ENCODE measurements at places on chromosomes 16 and 17.

DNA sequence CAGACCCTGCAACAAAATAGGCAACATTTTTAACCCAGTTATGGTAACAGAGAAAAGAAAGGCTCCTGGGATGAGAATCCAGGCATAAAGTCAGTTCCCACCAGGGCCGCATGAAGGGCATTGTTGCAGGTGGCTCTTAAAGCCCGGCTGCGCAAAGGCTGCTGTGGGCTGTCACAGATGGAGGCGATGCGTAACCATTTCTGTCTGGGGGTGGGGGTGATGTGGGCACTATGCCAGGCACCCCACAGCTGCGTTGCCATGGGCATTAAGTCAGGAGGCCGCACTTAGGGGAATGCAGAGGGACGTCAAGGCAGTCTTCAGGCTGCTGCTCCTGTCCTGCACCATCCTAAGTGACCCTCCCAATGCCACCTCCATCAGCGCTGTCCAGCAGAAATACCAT is 228.4 kb downstream of the CPPED1 start:
- DNase-seq, result no peak

GRCh38 chr17:76383546-76384221 is 725 bp upstream of the SPHK1 start:
- peak; percentile 37 for DNase-seq

GRCh38 chr17:58759522-58759921 is 3.9 kb downstream of the PPM1E start:
- DNase-seq, result no peak

- DNase-seq, result peak; percentile 86
Observed at GRCh38 chr16:3065069-3065741, at the start of gene IL32. Gene IL32, plus strand, starts transcription at chr16:3065640. Its CDS starts 172 bp downstream, at chr16:3065812.

Measured in activated CD4-positive, alpha-beta T cell treated with anti-CD3 and anti-CD28 coated beads, Interleukin-2, Interleukin-4, amounts not matched to agents 100 ng/mL and 50 ng/mL, durations not matched to agents 16 hours and 8 hours (primary cell).